ENCODE measurements at places on chromosomes 1 and 21. TPM values are rescaled to one million over a fixed set of nuclear protein-coding genes. Genes with fewer than 3 reads are reported as not detected.

DNA sequence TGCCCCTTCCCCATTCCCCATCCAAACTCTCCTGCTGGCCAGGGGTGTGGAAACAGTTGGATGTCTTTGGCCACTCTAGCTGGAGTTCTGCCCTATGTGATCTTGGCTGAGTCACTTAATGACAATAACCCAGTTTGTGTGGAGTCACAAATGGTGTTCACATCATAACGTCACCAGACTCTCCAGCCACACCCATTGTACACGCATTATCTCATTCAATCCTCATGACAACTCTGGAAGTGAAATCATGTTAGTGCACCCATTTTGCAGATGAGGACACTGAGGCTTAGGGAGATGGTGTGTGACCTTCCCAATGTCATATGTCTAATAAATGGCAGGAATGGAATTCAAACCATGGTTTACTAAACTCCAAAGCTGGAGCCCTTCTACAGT is 1.2 kb upstream of the CDA start:
- no peak for DNase-seq

DNA sequence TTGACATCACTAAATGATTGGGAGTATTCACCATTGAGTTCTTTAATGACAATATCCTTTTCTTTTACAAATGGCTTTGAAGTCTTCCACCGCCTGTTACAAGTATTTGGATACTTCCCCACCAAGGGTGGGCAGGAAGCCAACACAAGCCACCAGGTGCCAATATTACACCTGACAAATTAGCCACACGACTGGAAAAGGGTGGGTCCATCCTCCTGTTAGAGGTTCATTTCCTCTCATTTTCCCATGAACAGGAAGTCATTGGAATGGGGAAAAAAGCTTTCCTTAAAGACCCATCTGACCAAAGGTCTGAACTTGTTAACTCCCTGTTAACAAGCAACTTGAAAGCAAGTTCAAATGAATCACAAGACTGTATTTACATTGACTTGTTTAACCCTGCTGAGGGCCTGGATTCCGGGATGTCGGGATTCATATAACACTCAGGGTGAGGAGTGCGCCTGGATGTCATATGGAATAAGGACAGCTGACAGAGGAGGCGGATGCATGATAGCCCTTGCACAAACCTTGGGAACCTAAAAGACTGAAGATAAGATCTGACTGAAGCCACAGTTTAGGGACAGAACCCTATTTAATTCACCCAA is 40.5 kb upstream of the PROX1 start:
- DNase-seq, result no peak

GRCh38 chr21:15744926-15745325 is 15.1 kb downstream of the USP25 start:
- no peak for DNase-seq

DNA sequence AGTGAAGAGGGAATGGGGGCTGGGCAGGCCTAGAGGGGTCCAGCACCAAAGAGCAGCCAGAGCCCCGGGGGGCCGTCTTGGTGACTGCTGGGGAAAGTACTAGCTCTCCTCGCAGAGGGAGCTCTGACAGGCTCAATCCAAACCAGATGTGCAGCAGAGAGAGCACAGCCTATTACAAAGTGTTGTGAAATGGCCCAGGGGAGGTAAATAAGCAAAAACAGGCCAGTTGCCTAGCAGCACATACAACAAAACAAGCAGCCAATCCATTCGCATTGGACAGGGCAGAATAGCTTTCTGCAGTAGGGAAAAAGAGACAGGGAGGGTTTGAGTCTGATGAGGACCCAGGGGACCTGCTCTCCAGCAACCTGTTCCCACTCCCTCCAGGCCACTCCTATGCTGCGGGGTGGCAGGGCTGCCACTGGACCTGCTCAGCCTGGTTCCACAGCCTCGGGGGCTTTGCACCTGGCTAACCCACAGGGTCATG is 239.6 kb upstream of the FGGY start:
- DNase-seq, result peak; percentile 68

GRCh38 chr21:27795418-27795817 is 828.5 kb upstream of the ADAMTS5 start:
- no peak for DNase-seq

GRCh38 chr1:66511118-66511517 is 22.8 kb upstream of the SGIP1 start:
- no peak for DNase-seq

- no peak for DNase-seq
Observed at GRCh38 chr1:117537291-117537920, 68.4 kb upstream of the TENT5C start.

- no peak for DNase-seq
Observed at GRCh38 chr1:78369546-78369945, 121.2 kb upstream of the PTGFR start.

- DNase-seq, result no peak
Observed at GRCh38 chr1:228361314-228362140, 45.1 kb downstream of the TRIM11 start.

DNA sequence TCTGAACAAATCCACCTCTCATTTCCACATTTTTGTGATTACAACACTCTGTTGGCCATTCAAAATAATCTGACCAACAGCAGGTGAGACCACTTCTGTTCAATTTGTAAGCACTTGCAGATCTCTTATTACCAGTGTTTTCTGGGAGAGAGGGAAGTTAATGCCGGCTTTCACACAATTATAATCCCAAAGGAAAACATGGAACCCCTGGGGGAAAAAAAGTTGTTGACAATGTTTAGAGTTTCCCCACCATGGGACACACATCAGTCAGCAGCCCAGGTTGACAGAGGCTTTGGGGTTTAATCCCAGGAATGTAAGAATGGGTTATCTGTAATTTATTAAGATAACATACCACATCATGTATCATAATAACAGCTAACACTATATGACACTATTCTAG is 68.4 kb upstream of the TNFSF4 start:
- no peak for DNase-seq

- DNase-seq, result no peak
Observed at GRCh38 chr1:153354515-153355193, 3.0 kb upstream of the S100A9 start.

DNA sequence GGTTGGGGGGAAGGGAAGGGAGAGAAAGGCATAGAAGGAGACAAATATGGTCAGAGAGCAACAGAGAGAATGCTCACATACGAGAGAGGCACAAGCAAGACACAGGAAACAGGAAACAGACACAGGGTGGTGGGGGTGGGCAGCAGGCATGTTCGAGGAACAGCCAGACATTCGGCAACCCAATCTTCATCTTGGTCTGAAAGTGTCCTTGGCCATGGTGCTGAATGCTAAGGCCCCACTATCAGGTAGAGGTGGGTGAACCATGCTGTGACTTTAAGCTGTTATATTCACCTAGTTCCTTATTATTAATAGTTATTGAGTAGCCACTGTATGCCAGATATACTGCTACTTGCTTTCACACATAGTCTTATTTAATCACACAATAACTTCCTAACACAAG is 109.2 kb downstream of the DDX20 start:
- DNase-seq, result peak; percentile 13

GRCh38 chr1:27117733-27118439 is 37.0 kb downstream of the SLC9A1 start:
- DNase-seq, result no peak

DNA sequence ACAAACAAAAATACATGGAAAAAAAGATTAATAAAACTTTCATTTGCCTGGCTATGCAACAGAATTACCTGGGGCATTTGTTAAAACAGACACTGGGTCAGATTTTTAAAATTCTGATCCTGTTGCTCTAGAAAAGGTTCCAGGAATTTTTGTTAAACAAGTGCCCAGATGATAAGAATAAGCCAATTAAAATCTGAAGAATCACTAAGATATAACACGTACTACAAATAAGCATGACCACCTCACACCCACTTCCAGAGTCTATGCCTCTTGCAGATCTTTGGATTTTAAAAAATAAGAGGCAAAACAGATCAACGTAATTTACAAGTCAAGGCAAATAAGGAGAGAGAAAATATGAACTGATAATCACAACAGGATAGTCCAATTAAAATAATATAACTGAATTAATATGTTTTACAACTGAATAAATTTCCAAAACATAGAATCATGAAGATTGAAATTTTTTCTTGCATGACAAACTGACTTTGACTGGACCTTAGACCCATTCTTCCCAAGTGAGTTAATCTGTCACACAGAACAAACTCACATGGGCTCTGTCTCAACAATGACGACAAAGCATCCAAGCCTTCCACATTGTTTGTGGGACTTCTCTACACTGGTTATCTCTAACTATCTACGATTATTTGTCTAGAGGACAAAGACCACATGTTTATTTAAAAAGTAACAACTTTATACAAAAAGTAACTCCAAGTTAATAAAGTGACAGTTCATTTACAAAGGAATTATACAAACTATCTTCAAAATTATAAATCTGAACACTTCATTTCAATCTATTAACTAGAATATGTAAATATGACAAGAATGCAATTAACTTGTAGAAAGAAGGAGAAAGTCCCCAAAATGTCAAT is 56.9 kb downstream of the COP1 start:
- DNase-seq, result no peak

GRCh38 chr1:224733027-224733911 is 117.2 kb downstream of the CNIH3 start:
- DNase-seq, result no peak

DNA sequence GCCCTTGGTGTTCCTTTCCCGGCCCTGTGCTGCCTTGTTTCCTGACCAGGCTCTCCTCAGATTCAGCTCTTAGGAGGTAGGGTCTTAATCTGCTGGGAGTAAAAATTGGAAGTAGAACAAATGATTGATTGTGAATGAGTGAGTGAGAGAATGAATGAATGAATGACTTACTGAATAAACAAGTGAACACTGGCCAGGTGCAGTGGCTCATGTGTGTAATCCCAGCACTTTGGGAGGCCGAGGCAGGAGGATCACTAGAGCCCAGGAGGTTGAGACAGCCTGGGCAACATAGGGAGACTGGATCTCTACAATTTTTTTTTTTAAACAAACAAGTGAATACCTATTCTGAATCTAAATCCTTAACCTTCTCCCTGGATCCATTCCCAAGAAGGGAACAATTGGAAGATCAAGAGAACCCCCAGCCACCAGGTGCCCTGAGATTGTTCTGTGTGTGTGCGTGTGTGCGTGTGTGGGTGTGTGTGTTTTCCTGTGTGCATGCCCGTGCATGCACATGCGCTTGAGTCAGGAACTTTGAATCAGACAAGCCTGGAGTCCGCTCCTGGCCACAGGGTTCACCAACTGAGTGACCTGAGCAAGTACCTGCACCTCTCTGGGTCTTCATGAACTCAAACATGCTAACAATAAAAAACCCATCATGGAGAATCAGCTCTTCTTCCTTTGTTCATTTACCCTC is 24.3 kb upstream of the CITED4 start:
- DNase-seq, result no peak

DNA sequence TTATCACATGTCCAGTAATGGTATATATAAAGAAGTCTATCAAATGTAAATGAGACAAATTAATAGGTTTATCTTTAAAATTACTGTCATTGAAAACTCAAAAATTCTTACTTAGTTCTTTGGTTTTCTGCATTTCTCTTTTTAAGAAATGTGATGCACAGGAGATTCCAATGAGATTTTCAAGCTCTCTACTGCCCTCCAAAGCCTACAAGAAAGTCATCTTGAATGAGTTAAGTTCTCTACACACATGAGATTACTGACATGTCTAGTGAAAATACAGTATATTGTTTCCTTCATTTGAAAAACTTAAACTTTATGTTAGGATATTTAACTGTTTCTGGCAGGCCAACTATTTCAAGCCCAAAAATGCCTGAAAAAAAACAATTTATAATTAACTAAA is 68.8 kb downstream of the ITGB3BP start:
- no peak for DNase-seq

DNA sequence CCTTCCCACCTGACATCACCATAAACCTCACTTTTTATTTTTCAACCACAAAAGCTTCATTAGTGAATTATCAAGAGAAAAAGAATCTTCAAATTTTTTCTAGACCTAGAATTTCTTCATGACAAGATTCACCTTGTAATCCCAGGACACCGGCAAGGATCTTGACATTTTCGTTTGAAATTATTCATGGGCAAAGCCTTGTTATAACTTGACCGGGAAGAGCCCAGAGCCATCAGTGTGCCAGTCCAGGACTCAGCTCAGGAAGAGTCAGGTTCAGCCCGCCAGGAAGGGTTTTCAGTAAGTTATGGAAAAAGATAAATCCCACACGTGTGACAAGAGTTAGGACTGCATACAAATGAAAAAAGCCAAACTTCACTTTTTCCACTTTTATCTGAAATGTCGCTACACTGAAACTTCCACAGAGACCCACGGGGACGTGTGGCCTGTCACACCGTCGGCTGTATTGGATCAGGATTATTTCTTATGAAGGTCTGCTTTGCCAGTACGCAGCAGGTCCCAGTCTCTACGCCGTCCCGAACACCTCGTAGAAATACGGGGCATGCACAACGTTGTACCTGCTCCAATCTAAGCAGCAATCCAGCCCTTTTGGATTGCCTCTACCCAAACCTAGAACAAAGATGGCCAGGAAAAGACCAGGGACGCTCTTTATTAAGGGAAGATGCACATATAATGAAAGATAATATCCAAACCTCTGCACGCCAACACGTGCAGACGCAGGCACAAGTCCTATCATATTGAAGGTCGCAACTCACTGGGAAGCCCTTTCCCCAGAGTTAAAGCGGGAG is 916 bp downstream of the F3 start:
- DNase-seq, result no peak

DNA sequence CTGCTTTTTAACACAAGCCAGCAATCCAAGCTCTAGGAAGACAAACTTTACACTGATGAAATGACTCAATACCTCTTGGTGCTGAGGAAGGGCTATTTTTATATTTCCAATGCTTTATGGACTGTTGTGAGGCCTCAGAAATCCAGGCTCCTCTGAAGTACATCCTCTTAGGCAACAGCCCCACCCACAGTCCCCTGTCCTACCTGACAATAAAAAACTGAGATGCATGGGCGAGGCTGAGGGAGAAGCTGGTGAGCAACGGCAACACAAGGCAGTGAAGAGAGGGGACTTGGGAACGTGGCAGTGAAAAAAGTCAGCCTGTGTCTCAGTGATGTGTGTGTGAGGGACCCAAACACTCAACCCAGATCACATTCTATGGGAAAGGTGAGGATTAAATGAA is 10.1 kb upstream of the CPT2 start:
- no peak for DNase-seq

- DNase-seq, result no peak
Observed at GRCh38 chr1:69511426-69512192, 56.1 kb upstream of the LRRC7 start.

DNA sequence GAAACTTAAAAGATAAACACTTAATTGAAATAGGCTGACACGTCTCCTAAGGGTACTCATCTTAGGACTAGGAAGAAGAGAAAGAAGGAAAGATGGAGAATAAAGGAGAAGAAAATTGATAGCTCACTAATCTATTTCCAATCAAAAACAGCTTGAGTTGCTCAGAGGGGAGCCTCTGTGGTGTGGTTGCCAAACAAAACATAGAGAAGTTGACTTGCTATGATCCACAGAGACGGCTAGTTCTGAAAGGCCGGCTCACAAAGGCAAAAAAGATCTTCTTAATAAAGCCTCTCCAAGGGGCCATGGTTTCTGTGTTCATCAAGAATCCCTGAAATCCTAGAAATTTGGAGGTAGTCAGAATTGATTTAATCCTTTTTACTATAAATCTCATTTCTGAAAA is 644.1 kb downstream of the LMO4 start:
- no peak for DNase-seq

The GOLT1A gene
- 2.3 TPM for polyA plus RNA-seq

The OR2L3 gene
- not detected for polyA plus RNA-seq

The HAPLN2 gene
- 0.57 TPM for polyA plus RNA-seq

The TCP10L gene
- polyA plus RNA-seq, result 2.2 TPM

The GJA8 gene
- 0.66 TPM for polyA plus RNA-seq

The CERS2 gene
- 296 TPM for polyA plus RNA-seq

The CRNN gene
- not detected for polyA plus RNA-seq

The FAM151A gene
- 38.1 TPM for polyA plus RNA-seq

The ADAMTS5 gene
- 28.4 TPM for polyA plus RNA-seq

The NCDN gene
- polyA plus RNA-seq, result 19.3 TPM

The JMJD4 gene
- polyA plus RNA-seq, result 17.4 TPM

The ADORA3 gene
- polyA plus RNA-seq, result 0.50 TPM
